ACHN (cell line): ENCODE measurements at places on chromosomes 5 and 9.
A peak's percentile ranks its signal among the peaks of the same experiment; 100 is the strongest.

DNA sequence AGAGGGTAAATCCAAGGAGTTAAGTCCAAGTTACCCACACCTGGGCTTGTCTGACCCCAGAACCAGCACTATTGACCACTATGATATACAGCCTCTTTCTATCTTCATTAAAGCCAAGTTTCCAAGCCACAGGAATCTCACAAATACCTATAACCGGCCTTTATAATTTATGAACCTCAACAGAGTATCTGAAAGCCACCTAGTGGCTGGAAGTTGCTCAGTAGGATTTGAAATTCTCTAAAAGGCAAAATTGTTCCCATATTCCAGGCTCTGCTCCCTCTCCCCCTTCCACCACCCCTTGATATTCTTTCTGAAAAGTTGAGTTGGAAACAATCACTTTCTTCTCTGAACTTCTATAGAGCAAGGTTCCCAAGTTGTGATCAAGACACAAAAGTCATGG lies 106.4 kb upstream of the GPR151 start:
- no peak for DNase-seq

DNA sequence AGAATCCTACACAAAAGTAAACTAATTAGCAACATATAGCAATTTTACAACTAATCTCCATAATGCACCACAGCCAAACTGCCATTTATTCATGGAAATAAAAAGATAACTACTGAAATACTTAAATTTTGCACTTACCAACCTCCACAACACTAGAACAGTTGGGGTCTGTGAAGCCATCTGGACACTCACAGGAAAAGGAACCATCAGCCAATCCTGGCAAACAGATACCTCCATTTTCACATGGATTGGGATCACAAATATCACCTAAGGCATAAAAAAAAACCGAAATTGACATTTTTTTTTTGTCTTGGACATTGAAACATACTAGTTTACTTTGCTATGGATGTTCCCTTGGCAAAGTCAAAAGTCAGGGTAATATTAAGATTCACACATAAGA lies 130.7 kb downstream of the EDIL3 start:
- DNase-seq: no peak

DNA sequence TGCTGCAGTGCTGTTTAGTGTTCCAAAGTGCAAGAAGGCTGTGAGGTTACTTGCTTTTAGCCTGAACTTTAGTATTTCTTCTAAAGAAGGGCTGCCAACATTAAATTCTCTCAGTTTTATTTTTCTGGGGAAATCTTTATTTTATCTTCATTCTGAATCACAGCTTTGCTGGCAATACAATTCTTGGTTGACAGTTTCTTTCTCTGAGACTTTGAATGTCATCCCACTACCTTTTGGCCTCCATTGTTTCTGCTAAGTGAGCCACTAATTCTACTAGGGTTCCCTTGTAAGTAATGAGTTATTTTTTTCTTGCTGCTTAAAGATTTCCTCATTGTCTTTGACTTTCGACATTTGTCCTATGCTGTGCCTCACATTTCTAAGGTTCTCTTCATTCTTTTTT lies 32.4 kb upstream of the SUSD1 start:
- DNase-seq: no peak

DNA sequence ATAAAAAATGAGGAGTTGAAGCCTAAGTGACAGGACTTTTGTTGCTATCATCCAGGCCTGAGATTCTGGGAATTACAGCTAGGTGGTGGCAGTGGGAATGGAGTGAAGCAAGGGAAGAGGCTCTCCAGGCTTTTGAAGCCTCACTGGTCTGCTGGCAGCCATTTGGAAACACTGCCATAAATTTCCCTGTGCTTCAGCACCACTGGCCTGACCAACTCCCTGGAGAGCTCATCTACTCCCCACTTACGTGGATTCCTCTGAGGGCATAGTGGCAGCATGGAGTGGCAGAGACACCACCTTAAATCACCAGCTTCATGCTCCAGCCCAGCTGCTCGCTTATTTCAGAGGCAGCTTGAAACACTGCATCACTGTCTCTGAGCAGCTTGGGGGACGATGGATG lies 518.2 kb downstream of the TLR4 start:
- DNase-seq: peak; percentile 50

GRCh38 chr5:145920542-145921210 lies 15.7 kb upstream of the SH3RF2 start:
- no peak for DNase-seq

DNA sequence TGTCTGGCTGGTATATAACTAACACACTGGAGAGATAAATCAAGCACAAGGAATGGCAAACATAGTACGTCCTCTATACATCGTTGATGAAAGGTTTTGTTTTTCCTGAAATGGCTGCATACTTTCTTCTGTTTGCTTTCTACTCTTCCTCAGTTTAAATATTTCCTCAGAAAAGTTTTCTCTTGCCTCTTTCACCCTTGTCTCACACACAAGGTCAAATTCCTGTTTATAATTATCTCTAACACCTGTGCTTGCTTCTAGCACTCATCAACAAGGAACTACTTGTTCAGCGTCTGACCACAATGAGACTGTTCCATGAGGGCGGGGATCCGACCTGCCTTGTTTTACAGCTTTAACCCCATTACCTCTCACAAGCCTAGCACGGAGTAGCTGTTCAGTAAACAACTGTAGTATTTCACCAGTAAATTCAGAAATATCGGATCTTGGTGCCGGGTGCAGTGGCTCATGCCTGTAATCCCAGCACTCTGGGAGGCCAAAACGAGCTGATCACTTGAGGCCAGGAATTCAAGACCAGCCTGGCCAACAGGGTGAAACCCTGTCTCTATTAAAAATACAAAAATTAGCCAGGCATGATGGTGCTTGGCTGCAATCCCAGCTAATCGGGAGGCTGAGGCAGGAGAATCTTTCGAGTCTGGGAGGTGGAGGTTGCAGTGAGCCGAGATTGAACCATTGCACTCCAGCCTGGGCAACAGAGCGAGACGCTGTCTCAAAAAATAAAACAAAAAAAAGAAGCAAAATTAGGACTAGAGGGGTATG lies 37.0 kb downstream of the NR6A1 start:
- DNase-seq: peak; percentile 42

- no peak for DNase-seq
These were observed 262.3 kb downstream of the AUH start for GRCh38 chr9:91099436-91099835.

GRCh38 chr9:27367175-27367798 lies 70.3 kb upstream of the EQTN start:
- no peak for DNase-seq

DNA sequence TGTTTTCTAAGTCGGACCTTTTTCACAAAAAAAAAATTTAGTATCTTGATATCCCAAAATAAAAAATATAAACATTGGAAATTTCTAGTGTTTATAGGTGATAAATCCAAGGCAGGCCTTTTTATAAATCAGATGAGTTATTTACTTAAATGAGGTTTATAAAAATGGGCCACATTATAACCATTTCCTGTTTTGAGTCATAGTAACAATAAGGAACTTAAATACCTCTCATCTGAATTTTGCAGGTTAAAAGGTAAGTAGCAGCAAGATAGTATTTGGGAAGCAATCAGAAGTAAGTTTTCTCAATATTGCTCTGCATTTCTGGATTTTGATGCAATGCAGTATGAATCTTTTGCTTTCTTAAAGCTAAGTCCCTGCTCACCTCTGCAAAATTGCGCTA lies 3.9 kb downstream of the SPTAN1 start:
- no peak for DNase-seq
